Esophagus squamous epithelium (tissue), 5 donors: ENCODE measurements at places on chromosomes 1 and 21.

GRCh38 chr21:38777015-38777414 lies 28.7 kb upstream of the ETS2 start:
- no peak for DNase-seq

- DNase-seq: no peak
These were observed 77.7 kb downstream of the ST6GALNAC5 start for GRCh38 chr1:76944942-76945341.

DNA sequence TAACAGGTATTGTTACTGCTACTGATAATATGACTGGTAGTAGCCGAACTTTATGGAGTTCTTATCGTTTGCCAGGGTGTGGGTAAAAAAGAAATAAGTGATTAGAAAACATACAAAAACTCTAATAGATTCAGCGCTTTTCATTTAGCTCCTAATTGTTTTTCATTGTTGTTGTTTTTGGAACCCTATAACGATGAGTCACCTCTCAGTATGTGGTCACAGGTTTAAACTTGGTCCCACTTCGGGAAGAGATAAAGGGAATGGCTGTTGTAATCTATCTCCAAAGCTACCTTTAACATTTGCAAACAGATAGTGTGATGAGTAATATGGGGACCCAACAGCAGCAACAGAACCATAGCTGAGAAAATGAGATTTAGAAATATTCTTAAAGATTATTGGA lies 62.7 kb upstream of the BCL10 start:
- DNase-seq: no peak

GRCh38 chr1:195141294-195141693 lies 1466.9 kb downstream of the KCNT2 start:
- no peak for DNase-seq

GRCh38 chr1:119079881-119080280 lies 60.6 kb downstream of the WARS2 start:
- DNase-seq: no peak

DNA sequence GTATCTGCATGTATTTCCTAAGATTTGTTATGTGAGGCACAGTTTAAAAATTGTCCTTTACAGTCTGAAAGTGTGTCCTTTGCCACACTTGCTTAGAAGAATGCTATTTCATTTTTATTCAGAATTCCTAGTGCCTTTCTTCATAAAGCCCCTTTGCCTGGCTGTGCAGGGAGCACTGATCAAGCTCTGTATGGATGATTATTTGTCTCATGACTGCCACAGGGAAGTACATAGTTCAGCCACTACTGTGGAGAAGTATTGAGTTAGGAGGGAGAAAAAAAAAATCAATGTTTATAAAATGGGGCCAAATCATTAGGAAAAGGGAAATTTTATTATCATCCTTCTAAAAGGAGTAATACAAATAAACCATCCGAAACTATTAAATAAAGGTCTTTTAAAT lies 51.4 kb downstream of the LHX4 start:
- DNase-seq: no peak

DNA sequence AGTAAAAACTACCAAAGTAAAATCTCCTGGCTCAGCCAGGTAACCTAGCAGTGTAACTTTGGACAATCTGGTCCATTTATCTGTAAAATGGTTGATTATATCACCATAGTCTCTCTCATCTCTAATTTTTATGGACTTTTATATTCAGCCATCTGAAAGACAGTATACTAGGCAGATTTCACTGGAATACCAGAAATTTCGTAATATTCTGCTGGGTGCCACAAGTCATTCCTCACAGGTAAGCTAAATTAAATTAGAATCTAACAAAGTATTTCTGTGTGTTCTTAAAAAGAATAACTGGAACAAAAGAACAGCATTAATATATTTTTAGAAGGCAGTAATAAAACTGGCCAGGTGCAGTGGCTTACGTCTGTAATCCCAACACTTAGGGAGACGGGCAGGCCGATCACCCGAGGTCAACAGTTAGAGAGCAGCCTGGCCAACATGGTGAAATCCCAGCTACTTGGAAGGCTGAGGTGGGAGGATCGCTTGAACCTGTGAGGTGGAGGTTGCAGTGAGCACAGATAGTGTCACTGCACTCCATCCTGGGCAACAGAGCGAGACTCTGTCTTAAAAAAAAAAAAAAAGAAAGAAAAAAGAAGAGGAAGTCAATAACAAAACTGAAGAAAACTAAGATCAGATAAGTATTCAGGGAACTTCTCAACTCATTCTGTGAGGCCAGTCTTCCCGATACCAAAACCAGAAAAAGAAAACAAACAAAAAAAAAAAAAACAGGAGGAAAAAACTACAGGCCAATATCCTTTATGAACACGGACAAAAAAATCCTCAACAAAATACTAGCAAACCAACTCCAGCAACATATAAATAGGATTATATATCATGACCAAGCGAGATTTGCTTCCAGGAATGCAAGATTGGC lies 35.9 kb downstream of the PIK3R3 start:
- DNase-seq: no peak

GRCh38 chr1:230453377-230453776 lies 27.2 kb upstream of the PGBD5 start:
- no peak for DNase-seq

- DNase-seq: no peak
These were observed 198.1 kb upstream of the KIAA0040 start for GRCh38 chr1:175390522-175391254.
